ENCODE measurements at places on chromosomes 2 and 18.

- no peak for DNase-seq
Measured at GRCh38 chr18:8745355-8746014, 40.1 kb downstream of the MTCL1 start.

DNA sequence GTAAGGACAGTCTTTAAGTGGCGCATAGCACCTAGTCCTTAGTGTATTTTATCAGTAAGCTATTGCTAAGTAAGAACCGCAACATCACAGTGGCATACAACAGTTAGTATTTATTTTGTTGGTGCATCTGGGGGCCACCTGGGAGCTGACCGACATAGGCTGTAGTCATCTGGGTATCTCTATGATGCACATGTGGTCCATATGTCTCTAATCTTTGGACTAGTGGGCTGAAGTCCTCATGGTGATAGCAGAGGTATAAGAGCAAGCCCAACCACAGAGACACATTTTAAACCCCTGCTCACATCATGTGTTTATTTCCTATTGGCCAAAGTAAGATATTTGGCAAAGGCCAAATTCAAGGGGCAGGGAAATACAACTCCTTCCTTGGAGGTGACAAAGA is 2.9 kb downstream of the CAMKMT start:
- DNase-seq = no peak

GRCh38 chr2:227788561-227789018 is 25.1 kb upstream of the CCL20 start:
- no peak for DNase-seq

- no peak for DNase-seq
Measured at GRCh38 chr2:44759823-44760222, 181.7 kb upstream of the SIX3 start.

Measured in fibroblast of the conjunctiva (primary cell).